ENCODE measurements at places on chromosomes 12 and 14.
A peak's percentile ranks its signal among the peaks of the same experiment; 100 is the strongest.

DNA sequence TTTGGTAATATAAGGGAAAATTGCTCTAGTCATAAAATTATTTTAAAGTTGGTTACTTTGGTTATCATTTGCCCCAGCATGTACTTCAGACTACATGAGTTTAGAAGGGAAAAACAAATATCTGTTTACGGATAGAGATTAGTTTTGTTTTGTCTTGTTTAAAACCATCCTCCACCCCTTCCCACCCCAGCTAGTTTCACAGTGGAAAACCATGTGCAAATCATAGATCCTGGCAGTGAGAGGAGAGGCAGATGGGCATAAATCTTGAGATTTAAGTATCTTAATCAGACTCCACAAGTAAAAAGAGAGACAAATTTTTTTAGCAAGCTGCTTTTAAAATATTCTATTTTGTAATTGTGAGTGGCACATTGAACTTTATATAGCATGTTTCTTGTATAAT is 424.7 kb downstream of the TMEM117 start:
- no peak for DNase-seq

DNA sequence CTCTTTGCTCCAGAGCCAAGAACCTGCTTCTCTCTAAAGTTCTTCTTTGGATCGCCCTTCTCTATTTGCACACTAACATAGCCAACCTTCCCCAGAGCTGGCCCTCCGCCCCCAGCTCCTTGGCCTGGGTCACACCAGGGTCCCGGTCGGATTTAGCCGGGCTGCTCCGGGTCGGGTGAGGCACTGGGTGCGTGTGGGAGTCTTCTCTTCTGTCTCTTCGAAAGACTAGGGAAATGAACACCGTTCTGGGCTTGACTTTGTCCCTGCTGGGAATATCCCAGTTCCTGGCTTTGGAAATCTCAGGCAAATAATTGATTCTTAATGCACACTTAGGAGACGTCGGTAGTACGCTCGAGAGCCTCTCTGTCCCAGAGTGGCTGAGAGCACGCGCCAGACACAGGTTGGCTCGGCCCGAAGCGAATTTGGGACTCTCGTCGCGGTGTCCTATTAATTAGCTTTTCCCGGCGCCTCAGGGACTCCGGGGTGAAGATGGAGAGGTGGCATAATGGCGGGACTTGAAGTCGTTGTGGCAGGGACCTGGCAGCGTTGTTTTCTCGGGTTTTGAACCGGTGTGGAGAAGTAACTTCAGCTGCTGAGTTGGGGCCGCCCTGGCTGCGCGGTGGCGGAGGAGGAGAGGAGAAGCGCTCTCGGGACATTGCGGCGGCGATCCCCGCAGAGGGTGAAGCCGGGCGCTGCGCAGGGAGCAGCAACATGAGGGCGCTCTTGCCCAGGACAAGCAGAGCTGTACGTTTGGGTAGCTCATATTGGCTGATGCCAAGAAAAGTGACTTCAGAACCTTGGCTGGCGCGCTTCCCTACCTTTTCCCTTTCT is 7.5 kb downstream of the FOXG1 start:
- DNase-seq, result no peak

DNA sequence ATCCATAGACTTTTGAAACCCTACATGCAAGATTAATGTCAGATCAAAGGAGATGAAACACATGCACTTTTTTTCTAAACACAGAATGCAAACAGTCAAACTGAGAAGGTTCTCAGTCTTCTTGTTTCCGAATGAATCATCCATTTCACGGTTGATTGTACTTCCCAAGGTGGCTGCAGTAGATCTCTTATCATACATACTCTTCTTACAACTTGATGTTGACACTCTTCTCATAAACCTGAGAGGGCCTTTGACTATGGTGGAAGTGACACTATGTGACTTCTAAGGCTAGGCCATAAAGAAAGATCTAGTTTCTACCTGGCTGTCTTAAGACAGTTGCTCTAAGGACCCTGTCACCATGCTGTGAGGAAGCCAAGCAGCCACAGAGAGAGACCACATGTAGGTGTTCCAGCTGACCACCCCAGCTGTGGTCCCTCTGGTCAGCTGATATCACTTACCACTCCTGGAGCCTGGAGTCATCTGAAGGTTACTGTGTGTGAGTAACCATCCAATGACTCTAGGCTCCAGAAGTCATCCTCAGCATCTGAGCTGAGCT is 67.2 kb upstream of the HMGA2 start:
- DNase-seq, result no peak

DNA sequence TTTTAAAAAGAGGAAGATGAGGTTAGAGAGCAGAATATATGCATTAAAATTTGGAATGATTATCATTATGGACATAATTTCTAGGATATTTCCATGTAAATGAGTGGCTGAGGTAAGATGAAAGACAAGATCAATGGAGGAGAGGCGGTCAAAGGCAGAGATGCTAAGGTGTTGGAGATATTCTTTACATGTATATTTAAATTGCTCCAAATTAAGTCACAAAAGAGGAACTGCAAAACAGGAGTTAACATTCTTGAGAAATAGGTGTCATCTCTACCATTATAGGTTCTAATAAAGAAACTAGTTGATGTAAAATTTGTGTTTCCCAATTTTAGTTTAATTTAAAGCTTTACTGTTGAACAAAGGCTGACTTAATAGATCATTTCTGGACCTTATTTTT is 268.5 kb upstream of the PPFIA2 start:
- DNase-seq, result no peak

- DNase-seq, result no peak
Observed at GRCh38 chr14:93274055-93274806, 58.6 kb downstream of the BTBD7 start.

GRCh38 chr12:89051065-89051677 is 301.1 kb downstream of the DUSP6 start:
- DNase-seq, result peak; percentile 30

- DNase-seq, result no peak
Observed at GRCh38 chr12:108967869-108968540, 52.9 kb downstream of the SVOP start.

DNA sequence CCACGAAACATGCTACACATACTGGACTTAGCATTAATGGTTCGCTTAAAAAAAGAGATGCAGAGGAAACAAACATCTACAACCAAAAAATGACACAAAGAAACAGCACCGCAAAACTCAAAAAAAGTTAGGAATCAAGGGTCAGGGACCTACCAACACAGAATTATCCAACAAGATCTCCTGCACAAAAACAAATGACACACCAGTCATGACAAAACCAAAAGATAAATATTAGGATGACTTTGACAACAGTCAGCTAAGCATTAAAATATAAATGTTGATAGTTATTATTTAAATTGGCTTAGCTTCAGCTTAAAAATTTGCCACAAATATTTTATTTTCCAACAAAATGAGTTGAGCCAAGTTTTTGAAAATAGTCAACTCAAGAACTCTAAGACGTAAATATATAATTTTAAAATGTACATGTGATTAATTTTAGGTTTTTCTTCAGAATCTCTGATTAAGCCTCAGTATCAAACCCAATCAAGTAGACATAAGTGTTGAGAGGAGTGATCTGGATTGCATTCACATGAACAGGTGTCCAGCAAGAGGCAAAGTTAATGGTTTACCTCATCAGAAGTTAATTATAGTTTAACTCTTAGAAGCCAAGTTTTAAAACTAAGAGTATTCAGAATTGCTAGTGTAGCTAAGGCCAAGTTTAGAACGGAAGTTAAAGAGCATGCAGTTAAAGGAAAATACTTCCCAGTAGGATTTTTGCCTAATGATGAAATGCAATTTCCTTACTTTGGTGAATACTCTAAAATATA is 79.9 kb downstream of the HEATR5A start:
- DNase-seq, result no peak

DNA sequence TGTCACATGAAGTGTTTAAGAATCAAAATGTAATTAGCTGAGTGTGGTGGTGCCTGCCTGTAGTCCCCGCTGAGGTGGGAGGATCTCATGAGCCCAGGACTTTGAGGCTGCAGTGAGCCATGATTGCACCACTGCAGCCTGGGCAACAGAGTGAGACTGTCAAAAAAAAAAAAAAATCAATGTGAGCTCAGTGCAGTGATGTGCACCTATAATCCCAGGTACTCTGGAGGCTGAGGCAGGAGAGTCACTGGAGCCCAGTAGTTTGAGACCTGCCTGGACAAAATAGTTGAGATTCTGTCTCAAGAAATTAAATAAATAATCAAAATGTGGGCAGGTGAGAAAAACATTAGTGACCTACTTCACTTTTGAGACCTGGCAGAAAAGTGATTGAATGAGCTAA is 140.0 kb downstream of the MON2 start:
- no peak for DNase-seq

GRCh38 chr12:19683178-19683927 is 244.1 kb downstream of the AEBP2 start:
- DNase-seq, result no peak

- DNase-seq, result no peak
Observed at GRCh38 chr14:103488071-103488470, 34.6 kb downstream of the CKB start.

DNA sequence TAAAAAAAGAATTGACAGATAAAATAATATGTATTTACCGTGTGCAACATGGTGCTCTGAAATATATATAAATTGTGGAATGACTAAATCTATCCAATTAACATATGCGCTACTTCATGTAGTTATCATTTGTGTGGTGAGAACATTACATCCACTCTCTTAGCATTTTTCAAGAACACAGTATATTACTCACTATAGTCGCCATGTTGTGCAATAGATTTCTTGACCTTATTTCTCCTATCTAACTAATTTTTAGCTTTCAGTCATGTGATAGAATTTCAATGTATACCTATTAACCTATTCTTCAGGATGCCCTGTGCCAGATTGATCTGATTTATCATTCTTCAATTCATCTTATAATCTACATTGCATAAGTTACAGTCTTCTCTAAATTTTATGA is 178.6 kb downstream of the BCAT1 start:
- DNase-seq, result no peak
